ENCODE measurements at places on chromosomes 1 and 21.

- DNase-seq: no peak
These were observed 149.8 kb upstream of the PALMD start for GRCh38 chr1:99496067-99496466.

DNA sequence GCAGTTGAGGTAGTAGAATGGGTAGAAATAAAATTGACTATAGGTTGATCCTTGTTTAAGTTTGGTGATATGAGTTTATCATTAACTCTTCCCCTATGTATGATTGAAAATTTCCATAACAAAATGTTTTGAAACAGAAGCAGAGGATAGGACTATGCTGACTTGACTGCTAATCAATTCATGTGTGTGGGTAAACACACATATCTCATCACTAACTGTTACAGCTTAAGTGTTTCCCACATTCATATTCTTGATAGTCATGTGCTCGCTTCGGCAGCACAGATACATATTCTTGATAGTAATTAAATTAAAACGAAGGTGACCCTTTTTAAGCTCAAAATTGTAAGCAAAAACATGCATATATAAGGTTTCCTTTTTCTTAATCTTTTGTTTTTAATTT is 68.2 kb upstream of the SAMSN1 start:
- DNase-seq: no peak

DNA sequence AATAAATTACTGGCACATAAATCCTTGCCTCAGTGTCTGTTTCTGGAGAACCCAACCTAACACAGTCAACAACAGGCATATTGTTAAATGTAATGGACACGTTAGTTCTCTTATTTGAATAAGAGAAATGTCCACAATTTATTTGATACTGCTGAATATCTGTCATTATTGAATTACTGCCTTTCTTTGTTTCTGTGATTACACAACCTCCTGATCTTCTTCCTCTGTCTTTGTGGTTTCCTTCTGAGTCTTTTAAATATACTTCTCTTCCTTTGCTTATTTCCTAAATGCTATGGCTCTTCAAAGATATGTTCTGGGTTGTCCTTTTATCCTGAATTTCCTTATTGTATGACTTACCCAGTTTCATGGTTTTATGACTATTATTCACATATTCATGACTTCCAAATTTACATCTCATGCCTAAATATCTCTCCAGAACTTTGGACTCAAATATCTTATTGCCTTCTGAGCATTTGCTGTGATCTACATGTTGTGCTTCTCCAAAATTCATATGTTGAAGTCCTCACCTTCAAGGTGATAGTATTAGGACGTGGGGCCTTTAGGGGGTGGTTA is 39.9 kb downstream of the MSH4 start:
- no peak for DNase-seq

DNA sequence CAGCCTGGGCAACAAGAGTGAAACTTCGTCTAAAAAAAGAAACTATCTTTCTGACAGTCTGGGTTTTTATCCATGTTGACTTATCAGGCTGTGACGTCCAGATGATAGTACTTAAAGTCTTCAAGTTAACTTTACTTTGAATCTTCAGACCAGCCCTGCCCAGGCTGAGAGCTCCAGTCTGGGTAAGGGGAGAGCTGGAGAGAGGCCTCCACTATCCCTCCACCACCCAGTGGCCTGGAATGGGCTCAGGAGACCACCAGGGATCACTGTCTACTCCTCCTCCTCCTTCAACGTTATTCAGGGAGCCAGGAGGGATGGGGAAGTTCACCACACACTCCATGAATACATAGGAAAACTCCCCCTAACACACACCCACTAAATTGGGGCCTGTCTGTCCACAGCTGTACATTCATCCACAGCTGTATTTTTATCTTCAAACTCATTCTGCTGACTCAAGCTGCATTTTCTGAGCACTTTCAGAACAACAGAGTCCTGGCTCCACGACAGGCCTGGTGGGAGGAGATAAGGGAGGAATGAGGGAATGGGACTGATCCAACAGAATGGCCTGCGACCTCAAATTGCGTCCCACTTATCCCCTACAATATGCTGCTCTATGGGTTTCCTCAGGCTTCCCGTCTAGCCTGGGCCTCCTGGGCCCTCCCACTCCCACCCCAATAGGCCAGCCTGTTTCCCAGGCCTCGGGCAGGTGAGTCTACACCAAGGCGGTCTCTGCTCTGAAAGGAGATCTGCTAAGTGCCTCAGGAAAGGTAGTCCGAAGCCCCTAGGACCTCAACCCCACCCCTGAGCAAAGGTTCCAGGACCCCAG is 1.8 kb downstream of the SLC45A3 start:
- DNase-seq: no peak

DNA sequence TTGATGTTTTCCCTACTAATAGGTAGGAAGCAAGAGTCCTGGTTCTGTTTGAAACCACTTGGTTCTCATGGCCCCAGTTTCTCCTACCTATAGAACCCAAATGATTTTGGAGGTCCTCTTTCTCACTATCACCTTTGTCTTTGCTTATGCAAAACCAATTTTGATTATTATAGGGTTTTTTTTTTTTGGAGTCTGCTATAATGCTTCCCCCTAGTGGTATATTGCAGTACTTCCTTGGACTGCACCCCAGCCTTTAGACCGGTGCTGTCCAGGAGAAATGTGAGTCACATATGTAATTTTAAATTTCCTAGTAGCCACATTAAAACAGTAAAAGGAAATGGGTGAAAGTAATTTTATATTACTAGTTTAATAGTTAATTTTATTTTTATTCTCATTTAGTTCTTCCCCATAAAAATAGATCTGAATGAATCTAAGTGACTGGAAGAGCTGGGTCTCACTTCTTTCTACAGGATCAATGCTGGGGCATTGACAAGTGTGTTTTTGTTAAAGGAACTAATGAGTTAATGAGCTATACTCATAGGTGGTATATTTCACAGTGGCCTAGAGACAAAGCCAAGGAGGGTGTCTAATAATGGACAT is 10.6 kb downstream of the FCMR start:
- DNase-seq: no peak

- DNase-seq: no peak
These were observed 316.8 kb downstream of the SETD4 start for GRCh38 chr21:35743571-35743970.

- DNase-seq: no peak
These were observed 27.1 kb downstream of the SAMSN1 start for GRCh38 chr21:14519000-14519399.

DNA sequence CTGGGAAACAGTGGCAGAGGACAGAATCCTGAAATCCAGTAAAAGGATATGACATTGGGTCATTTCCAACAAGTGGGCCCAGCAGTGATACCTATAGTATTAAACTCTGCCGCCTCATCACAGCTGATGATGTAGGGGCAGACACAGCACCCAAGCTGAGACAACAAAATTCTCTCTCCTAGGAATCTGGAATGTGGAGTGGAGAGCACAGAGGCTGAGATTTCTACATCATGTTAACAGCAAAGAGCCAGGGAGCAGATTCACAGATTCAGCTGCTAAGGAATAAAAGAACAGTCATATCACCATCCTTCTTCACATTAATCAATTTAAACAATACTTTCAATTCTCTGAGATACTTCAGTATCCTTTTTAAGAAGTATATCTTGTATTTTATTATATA is 61.9 kb downstream of the CRP start:
- DNase-seq: no peak

DNA sequence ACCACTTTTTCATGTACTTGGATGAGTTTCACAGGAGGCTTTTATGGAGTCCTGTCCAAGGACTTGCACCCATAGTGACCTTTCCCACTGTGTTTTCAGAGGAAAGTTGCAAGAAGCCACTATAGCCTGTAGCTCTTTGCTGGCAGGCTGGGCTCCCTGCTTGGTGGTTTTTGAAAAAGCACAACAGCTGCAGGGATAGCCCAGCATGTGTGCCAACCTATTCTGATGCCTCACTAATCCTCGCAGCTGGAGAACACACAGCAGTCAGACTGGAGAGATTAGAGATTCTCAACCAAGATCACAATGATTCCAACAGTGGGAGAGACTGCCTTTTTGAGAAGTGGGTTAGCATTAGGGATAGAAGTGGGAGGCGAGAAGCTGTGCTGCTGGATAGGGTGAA is 24.1 kb upstream of the ARHGEF11 start:
- no peak for DNase-seq

DNA sequence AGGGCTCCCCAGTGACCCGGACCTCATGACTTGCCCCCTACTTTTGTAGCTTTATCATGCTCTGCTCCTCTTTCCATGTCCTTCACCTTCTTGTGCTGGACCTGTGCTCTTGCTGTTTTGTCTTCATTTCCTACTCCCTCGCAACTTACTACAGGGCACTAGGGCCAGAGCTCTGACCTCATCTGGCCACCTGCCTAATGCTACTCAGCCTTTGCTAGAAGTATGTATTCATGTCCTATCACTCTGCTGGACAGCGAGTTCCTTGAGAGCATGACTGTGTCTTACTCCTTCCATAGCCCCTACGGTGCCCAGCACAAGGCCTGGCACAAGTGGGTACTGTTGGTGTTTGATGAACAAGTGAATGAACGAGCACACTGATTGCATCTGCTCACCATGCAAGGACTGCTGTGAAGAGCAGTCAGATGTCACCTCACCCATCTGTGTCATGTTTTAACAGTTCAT is 1.9 kb downstream of the MTFR1L start:
- no peak for DNase-seq

DNA sequence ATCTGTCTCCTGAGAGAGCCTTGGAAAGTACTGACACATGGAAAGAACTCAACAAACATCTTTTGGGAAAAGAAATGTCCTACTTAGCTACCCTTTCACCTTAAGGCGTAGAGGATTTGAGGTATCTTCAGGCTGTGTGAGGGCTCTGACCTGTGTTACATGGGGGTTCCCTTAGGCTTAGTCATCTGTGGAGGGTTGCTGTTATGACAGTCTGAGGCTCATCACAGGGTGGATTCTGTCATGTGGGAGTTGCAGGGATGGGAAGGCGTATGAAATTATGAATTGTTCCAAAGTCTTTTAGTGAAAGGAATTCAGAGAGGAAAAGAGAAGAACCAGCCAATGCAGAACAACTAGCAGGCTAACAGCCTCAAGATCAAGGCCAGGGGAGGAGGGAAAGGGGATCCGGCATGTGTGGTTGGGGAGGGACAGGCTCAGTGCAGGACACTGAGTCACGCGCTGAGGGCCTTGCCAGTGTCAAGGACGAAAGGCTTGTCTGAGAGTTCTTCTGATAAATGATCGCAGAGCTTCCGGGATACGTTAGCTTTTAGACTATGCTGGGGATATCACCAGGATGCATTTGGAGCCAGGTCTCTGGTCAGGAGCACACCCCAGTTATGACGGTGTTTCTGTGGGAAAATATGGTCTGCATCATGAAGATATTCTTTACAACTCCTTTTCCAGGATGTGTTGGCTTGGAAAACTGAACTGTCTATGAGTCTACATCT is 24.6 kb upstream of the PLA2G2C start:
- DNase-seq: no peak

GRCh38 chr1:111082421-111083203 is 57.3 kb downstream of the DRAM2 start:
- no peak for DNase-seq

DNA sequence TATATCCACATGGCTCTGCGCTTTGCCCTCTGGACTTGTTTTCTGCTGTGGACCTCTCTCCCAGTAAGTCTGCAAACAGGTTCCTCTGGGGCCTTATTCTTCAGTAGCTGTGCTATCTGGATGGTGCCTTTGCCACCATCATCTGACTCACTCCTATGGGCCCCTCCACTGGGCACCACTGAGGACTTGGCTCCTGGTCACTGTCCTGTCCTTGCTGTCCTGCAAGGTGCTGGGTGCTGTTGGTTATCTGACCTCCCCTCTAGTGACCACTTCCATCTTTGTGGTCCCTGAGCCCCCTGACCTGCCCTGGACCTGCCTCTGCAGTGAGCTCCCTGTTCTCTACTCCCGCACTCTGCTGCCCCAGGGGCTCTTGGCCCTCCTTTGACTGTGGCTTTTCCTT is 6.7 kb downstream of the CNIH3 start:
- no peak for DNase-seq

GRCh38 chr1:55015731-55016620 is 17.2 kb downstream of the BSND start:
- no peak for DNase-seq

DNA sequence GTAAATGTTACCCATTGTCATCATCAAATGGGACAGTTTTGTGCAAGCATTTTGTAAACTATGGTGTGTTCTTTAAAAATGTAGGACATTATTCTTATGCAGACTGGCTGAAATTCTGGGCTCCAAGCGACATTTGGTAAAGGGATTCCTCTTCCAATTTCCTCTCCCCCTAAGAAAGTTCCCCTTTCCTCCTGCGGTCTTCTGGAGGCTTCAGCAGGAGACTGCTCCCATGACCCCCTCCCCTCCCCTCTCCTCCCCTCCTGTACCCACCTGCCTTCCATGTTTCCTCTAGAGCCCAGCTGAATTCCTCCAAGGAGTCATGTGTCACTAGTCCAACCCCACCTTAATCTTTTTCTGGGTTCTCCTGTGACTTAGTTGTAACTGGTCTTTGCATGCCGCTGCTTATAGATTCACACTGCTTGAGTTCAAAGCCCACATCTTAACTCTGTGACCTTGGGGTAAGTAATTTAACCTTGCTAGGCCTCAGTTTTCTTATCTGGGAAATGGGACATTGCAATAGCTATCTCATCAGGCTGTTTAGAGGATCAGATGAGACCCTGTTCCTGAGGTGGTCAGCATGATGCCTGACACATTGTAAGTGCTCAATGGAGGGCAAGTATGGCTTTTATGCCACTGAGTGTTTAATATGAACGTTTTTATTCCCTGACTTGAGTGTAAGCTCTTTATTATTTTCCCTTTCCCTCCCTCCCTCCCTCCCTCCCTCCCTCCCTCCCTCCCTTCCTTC is 69.9 kb upstream of the WDR26 start:
- no peak for DNase-seq

GRCh38 chr1:63621698-63622097 is 28.5 kb downstream of the PGM1 start:
- DNase-seq: no peak

DNA sequence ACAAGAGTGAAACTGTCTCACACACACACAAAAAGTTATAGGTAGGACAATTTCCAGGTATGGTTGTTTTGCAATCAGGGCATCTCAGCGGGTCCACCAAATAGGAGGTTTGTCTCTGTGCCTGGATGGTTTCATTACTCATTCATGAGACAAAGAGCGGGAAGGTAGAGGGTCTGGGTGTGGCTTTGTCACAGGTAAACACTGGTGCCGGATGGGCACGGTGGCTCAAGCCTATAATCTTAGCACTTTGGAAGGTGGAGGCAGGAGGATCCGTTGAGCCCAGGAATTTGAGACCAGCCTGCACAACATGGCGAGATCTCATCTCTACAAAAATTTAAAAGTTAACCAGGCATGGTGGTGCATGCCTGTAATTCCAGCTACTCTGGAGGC is 16.3 kb upstream of the ERVH48-1 start:
- DNase-seq: no peak

GRCh38 chr1:2384130-2384860 is 7.1 kb downstream of the MORN1 start:
- DNase-seq: no peak

DNA sequence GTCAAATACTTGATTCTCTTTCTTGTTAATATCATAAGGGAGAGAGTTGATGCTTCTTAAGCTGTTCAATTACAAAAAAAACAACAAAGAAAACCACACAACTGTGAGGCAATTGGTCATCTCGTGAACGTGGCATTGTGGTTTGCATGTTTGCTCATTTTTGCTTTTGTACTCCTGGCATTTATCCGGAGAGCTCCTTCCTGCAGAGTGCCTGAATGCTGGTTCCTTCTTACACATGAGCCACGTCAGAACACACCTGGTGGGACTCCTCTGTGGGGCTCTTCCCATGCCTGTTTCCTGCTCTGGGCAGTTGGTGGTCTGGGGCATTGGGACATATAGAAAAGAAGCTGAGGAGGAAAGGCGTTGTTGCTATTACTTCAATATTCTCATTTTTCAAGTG is 25.7 kb downstream of the KCNK1 start:
- no peak for DNase-seq
